ENCODE measurements at places on chromosomes 7 and 10. TPM values are rescaled to one million over a fixed set of nuclear protein-coding genes. Genes with fewer than 3 reads are reported as not detected.

ITIH5 gene
- 1.4 TPM for total RNA-seq

RBP3 gene
- not detected for total RNA-seq

TMEM178B gene
- total RNA-seq = 2.3 TPM

PHYH gene
- total RNA-seq = 24.0 TPM

ZDHHC6 gene
- total RNA-seq = 33.9 TPM

IFIT3 gene
- total RNA-seq = 15.5 TPM

DENND2A gene
- 0.96 TPM for total RNA-seq

OR2A42 gene
- total RNA-seq = not detected

CCDC7 gene
- total RNA-seq = 15.1 TPM
